Fibroblast of skin of left biceps (primary cell): ENCODE measurements at places on chromosomes 4 and X.
A peak's percentile ranks its signal among the peaks of the same experiment; 100 is the strongest.

GRCh38 chr4:186144946-186145569 is 40.6 kb downstream of the FAM149A start:
- DNase-seq, result peak; percentile 15

GRCh38 chrX:68978255-68978654 is 149.4 kb downstream of the EFNB1 start:
- DNase-seq, result peak; percentile 63

DNA sequence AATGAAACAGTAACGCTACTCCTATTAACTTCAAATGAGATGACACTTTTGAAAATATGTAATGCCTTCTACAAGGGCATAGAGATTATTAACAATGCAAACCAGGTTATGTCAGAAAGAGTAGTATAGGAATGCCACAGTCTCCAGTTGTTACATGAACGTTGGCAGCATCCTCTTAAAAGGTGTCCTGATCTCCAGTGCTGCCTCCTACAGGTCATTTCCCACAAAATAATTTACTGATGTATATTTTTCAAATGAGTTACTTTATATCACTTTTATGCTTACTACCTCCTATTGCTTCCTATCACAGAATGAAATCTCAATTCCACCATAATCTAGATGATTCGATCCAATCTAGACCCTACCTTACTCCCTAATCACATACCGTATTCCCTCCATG is 195.2 kb upstream of the EPHA5 start:
- DNase-seq, result no peak

DNA sequence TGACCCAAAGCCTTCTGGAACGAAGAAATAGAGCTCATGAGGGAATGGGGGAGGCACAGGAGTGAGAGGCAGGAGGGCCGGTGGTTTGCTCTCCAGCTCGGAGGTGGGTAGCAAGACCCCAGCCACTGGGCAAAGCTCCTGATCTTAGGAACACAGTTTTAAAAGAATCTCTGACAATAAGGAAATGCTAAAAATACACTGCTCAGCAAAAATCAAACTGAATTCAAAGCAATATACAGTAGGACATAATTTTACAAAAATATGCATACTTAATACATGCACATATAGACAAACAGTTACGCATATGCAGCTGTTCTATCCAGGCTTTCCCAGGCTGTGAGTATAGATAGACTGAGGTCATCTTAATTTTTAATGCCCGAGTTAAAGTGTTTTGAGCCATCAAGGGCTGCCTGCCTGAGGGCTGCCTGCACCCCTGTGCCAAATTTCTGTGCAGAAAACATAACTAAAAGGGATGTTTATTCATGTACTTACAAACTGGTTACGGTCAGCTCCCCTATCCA is 6.9 kb downstream of the GPR50 start:
- no peak for DNase-seq

- no peak for DNase-seq
These were observed 944 bp downstream of the SNX25 start for GRCh38 chr4:185210102-185210981.
